ENCODE measurements at places on chromosomes 7 and 10.

DNA sequence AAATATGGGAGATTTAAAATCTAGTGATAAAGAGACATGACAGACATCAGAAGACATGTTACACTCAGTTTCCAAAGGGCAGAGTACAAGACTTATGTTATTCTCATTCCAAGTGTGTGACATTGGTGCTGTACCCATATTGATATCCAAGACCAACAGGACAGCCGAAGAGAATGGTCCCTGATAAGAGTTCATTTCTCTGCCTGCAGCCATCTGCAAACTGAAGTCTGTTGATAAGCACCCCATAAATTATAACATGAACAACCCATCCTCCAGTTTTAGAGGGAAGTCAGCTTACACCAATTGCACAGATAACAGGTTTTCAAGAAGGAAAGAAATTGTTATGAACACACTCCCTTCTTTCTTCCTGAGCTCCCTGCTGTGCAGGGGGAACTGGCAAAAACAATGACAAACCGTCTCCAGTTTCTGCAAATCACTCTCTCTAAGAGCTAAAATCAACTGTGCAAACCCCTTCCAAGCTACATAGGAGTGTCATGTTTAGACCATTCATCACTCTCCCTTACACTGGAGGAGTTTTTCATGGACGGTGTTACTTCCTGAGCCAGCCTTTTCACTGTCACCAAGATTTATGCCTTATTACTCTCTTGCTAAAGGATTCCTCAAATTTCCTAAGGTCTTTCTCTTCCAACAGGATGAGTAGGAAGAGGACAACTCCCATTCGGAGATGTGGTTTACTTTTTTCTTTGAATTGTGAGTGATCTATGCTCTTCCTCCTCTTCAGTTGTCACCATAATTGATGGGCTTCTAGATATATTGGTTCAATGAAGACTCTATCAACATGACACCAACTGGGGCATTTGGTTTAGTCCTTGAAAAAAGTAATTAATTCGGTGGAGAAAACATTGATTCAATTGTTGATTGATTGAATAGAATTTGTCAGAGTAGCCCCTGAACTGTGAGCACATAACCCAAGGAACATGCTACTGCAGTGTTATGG, 80.3 kb upstream of the FAM171A1 start:
- DNase-seq, result no peak

- no peak for DNase-seq
Measured at GRCh38 chr10:113235508-113235907, 285.5 kb downstream of the TCF7L2 start.

DNA sequence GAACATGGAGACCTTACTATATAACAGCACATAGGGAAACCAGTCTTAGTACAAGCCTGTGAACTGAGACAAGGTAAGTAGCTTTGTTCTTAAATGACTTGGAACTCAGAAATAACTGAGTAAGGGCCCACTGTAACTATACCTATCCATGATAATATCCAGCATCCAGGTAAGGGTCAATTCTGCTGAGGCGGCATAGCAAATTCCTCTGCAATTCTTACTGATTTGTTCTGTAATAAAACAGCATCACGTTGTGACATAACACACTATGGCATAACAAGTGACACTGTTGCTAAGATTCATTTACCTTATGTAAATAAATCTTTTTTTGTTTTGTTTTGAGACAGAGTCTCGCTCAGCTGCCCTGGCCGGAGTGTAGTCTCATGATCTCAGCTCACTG, 97.4 kb downstream of the JMJD1C start:
- no peak for DNase-seq

DNA sequence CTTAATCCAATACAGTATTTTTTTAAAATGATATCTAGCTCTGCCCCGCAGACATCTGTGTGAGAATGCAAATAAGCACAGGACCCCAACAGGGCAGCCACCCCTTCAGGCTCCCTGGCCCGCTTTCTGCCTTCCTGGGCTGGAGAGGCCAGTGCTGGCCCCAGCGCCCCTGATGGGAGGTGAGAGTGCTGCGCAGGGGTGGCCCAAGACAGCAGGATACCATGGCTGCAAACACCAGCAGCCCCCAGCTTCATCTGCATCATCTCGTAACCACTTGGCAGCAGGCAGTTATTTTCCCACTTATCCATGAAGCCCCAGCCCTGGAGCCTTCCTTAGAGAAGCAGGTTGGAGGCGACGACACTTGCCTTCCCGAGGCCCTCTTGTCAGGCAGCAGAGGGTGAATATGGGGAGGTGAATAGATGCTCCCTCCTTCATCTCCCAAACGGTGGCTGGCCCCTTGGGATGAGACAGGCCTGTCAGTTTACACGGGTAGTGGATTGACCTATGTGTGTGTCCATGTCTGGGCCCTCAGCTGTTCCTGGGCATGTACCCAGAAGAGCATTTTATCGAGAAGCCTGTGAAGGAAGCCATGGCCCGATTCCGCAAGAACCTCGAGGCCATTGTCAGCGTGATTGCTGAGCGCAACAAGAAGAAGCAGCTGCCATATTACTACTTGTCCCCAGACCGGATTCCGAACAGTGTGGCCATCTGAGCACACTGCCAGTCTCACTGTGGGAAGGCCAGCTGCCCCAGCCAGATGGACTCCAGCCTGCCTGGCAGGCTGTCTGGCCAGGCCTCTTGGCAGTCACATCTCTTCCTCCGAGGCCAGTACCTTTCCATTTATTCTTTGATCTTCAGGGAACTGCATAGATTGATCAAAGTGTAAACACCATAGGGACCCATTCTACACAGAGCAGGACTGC, 71.2 kb downstream of the ALOX5 start:
- no peak for DNase-seq

DNA sequence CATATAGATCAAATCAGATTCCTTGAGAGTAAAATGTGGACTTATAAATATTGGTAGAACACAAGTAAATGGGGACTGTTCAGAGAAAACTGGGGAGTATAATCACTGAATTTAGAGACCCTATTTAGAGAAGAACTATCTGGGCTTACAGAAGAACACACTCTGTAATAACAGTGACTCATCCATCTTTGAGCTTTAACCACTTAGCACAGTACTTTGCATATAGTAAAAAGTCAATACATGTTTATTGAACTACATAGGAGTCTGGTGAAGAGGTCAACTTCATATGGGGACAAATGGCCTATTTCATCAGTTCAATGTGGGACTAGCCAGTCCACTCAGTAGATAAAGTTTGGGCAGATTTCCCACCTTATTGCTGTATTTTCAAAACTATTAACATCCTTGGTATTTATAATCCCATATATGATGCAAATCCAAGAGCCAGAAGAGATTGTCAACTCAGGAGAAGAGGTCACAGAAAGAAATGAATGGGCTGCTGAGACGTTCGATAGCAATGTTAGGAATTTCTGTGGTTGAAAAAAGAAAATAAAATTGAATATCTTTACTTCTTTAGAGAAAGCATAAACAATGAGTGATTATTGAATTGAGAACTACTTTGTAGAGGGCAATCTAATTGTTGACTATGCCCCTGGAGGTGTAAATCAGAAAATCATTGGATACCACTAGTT, 119.3 kb upstream of the CACNA2D1 start:
- DNase-seq, result no peak

- no peak for DNase-seq
Measured at GRCh38 chr7:84002348-84002747, 192.2 kb downstream of the SEMA3A start.

DNA sequence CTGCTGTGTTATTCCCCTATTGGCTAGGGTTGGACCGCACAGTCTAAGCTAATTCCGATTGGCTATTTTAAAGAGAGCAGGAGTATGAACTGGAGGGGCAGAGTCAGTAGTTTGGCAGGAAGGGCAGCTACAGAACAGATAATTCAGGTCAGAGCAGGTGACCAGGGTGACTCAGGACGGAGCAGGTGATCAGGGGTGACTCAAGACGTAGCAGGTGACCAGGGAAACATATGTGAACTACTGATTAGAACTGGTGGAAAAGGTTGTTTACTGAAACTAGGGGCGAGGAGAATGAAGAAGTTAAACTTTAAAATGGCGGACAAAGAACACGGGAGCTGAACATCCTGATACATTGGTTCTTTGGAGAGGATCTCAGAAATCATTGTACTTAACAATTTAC, 102.3 kb downstream of the CCDC7 start:
- no peak for DNase-seq

DNA sequence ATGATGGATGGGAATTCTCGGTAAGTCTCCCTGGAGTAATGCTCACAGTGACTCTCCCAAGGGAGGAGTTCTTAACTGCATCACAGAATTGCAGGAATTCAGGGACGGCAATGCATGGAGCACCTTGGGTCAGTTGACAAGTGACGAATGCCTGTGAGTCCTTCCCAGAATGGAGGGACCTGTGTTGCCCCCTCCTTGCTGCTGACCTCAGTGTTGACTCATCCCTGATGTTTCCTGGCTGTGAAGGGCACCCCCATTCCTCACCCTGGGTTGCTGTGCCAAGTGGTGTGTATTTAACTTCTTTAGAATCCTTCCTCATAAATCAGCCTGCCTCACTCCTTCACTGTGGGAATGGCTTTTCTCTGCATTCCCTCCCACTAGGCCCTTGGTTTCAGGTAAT, 98.9 kb downstream of the LRMDA start:
- no peak for DNase-seq

GRCh38 chr7:158096582-158096981, 491.0 kb downstream of the PTPRN2 start:
- no peak for DNase-seq

DNA sequence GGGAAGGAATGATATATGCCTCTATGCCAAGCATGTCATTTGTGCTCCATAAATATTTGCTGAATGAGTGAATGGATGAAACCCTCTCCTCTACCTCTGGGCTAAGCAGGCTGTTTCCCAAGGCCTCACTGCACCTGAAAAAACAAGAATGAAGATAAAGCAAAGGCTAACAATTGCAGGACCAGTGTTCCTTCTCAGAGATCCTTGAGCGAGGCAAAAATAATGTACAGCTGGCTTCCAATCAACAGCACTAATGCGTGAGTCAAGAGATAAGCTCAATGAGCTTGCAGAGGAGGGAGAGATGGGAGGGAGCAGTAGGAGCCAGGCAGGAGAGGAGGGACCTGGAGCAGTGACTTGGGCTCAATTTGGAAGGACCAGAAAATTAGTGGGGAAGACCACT, 144.5 kb upstream of the NFE2L3 start:
- DNase-seq, result no peak

GRCh38 chr10:47101196-47101595, 190.0 kb downstream of the PTPN20 start:
- no peak for DNase-seq

DNA sequence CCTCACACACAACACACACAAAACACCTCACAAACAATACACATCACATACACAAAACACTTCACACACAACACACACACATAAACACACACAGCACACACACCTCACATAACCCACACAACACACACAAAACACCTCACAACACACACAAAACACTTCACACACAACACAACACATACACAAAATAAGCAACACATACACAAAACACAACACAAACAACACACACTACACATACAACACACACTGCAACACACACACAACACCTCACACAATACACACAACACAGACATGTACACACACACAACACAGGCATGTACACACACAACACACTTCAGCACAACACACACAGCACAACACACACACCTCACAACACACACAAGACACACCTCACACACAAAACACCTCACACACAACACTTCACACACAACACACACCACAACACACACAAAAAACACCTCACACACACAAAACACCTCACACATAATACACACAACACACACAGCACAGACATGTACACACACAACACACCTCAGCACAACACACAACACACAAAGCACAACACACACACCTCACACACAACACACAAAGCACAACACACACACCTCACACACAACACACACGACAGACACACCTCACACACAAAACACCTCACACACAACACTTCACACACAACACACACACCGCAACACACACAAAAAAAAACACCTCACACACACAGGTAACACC, 107.5 kb downstream of the TNS3 start:
- no peak for DNase-seq

GRCh38 chr7:55516409-55516808, 55.9 kb downstream of the VOPP1 start:
- no peak for DNase-seq

DNA sequence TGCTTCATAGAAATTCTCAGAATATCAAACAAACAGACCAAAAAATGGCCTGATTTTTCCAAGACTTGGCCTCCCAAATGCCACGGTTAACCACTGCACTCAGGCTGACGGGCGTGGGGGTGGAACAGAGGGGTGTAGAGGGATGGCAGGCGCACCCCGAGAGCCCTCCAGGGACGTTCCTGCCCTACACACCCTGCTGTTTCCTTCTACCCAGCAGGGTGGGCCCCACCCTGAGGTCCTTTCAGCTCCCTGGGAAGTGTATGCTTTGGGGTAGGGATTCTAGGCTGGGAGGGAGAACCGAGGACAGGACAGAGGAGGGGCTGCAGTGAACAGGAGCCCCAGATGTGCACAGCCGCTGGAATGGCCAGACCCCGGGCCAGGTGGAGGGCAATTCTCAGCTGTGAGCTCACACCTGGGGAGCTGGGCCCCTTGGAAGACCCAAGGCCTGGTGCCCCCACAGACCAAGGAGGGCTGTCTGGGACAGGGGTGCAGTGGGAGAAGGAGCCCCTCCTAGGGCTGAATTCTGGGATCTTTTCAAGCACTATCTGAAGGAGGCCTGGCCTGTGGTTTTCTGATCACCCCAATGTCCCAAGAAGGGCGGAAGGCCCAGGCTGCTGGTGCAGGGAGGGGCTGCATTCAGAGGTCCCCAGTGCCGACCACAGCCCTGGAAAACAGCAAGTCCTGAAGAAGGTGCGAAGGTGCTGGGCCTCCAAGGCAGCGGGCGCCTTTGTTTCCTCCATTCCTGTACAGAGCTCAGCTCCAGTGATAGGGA, 32.9 kb upstream of the INPP5A start:
- no peak for DNase-seq

- DNase-seq, result no peak
Measured at GRCh38 chr10:89773081-89773480, 71.7 kb downstream of the KIF20B start.

Measured in activated CD4-positive, CD25-positive, alpha-beta regulatory T cell treated with anti-CD3 and anti-CD28 coated beads, Interleukin-2, amount 50 U/mL, for 16 hours (primary cell).